ENCODE measurements at places on chromosomes 3 and 15.

GRCh38 chr3:176856721-176857120, 340.6 kb downstream of the TBL1XR1 start:
- DNase-seq, result no peak

GRCh38 chr3:106745344-106746168, 631.7 kb upstream of the CCDC54 start:
- no peak for DNase-seq

DNA sequence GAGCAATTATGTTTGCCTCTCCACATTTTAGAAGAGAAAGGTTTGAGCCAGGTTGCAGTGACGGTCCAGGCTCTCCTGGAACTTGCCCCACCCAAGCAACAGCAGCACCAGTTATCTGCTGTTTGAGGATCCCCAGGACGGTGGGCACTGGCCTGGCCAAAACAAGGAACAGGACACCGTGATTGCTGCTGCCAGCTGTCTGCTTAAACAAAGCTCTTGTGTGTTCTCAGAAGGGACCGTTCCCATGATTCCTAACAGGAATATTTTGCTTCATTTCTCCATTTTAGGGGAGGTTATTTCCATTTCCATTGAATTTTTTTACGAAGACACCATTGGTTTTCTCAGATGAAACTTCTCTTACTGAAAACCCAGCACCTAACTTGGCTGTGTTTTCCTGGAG, 66.4 kb upstream of the RPL35A start:
- DNase-seq, result no peak

DNA sequence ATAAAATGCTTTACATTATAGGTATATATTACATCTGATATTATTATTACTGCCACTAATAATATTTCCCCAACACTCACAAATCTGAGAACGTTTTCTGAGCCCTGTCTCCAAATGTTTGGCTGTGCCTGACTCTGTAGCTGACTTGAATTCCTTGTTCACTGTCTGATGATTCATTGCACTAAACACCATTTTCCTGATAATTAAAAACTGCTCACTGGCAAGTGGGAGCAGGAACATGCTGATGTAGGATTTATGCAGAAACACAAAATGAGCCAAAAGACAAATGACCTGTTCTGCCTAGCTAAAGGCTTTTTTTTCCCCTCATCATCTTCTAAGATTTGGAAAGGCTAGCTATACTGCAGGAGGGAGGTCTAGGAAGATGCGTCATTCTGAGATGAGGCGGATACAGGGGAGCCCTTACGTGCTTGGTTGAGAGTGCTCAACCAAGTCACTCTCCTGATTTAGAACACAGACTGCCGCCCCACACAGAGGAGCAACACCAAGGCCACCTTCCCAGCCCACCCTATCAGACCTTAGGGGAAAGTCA, 380.7 kb downstream of the EPHB1 start:
- no peak for DNase-seq

- DNase-seq, result no peak
Observed at GRCh38 chr15:26882112-26882511, 15.2 kb downstream of the GABRA5 start.

DNA sequence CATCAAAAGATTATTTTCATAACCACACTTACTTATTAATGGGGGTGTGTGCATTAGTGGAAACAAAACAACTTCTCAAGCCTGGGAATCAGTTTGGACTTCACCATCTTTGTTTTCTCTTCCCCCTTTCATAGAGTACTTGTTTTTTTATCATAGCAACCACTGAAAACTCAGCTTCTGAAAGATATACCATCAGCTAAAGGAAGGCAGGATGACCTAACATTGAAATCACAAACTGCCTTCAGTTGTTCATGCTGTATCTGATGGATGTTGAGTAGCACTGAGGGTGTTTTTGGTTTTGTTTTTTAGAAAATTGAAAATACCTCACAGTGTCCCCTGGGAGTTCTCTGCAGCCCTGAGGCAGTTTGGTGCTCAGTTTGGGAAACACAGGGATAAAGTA, 46.5 kb downstream of the NEK10 start:
- no peak for DNase-seq

GRCh38 chr3:194167480-194168282, 31.7 kb downstream of the HES1 start:
- DNase-seq, result no peak
